ENCODE measurements at places on chromosomes 13 and 19. TPM values are rescaled to one million over a fixed set of nuclear protein-coding genes. Genes with fewer than 3 reads are reported as not detected.

- H3K36me3 ChIP-seq = no peaks in the 10 kb centered on the region
- H3K4me1 ChIP-seq = no peaks in the 10 kb centered on the region
- H3K27ac ChIP-seq = no peak overlapping the region
Observed at GRCh38 chr19:47022541-47023447, 3.2 kb downstream of the NPAS1 start.

DNA sequence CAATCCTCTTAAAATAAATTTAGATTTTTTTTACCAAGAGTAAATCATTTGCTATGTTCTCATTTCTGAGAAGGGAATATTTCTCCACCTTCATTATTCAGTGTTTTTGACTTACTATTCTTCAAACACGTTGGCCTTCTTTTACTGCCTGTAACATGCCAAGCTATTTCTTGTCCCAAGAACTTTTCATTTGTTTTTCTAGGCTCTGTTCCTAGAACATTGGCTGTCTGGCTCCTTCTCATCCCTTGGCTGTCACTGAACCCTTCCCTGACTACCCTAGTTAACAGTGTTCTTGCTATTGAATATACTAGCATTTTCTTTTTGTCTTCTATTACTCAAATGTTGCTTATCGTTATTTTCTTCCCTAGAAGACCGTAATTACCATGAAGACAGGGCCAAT lies 248.1 kb downstream of the ITGBL1 start:
- no peak overlapping the region for H3K27ac ChIP-seq
- no peak for DNase-seq
- H3K4me3 ChIP-seq = no peak overlapping the region

DNA sequence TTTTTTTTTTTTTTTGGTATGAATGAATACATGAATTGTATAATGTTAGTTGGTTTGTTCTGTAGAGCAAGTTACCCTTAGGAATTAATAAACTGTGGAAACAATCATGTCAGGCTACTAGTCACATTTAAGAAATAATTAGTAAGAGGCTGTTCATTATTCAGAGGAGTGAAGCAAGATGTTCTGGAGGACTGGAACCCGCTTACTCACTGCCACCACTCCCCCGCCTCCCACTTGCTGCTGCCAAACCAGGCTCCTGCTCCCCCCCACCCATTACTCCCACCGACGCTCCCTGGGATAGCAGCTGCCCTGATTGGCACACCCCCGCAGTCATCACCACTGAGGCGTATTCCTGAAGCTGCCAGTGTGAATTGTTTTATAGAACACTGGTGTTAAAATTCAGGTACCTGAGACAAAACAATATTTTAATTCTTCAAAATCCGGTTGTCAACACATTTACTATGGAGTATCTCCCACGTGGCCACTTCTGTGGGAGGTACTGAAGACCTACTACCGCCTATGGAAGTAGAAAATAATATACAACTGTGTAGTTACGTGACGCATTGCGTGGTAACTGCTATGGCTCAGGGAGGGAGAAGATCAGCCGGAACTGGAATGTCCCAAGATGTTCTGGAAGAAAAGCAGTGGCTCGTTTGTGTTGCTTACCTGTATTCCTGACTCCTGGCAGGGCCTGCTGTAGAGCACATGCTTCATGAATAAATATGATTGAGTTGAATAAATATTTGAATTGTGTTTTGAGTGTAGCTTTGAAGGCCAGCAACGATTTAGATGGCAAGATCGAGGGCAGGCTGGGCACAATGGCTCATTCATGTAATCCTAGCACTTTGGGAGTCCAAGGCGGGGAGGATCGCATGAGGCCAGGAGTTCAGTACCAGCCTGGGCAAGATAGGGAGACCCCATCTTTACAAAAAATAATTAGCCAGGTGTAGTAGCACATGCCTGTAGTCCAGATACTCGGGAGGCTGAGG lies 1.7 kb downstream of the DPY19L3 start:
- DNase-seq = peak; percentile 53
- H3K4me1 ChIP-seq = peaks cover 5% of the 10 kb centered on the region
- no peak overlapping the region for H3K27ac ChIP-seq
- peaks cover 4% of the 10 kb centered on the region for H3K27me3 ChIP-seq
- H3K4me3 ChIP-seq = peak overlapping the region; percentile 92

ZNF611 gene
- 136 TPM for total RNA-seq

RGL3 gene
- 130 TPM for total RNA-seq

- H3K4me3 ChIP-seq = peak overlapping the region; percentile 82
- DNase-seq = no peak
- no peaks in the 10 kb centered on the region for H3K27me3 ChIP-seq
- H3K36me3 ChIP-seq = peaks cover 16% of the 10 kb centered on the region
- no peak overlapping the region for H3K27ac ChIP-seq
- H3K4me1 ChIP-seq = no peaks in the 10 kb centered on the region
Observed at GRCh38 chr13:30466841-30467252, 1.1 kb upstream of the HMGB1 start.

LRRC63 gene
- total RNA-seq = not detected

DNA sequence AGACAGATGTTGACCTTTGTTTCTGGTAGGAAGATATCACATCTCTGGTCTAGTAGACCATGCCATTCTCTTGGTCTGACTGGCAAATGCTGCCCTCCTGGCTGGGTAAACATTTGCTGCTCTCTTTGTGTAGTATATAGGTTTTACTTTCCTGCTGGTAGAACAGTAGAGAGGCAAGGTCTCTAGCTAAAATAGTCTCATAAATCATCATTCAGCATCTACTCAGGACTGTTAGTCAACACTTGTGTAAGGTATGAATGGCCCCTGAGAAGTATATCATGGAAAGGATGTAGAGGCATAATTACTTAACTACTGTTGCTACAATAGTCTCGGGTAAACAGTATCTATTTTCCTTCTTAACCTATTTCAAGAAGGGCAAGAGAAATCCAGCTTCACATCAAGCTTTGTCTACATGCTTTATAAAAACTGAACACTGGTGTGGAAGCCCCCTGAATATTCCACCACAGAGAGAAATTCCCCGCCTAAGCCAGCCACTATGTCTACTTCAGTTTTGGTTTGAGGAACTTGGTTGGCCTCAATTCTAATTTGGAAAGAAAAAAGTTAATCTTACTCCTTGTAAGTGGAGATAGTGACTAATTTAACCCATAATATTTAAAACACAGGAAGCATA lies 18.4 kb upstream of the MYCBP2 start:
- no peak overlapping the region for H3K4me3 ChIP-seq
- no peaks in the 10 kb centered on the region for H3K36me3 ChIP-seq
- H3K27ac ChIP-seq = no peak overlapping the region
- no peaks in the 10 kb centered on the region for H3K4me1 ChIP-seq
- DNase-seq = no peak

GAS6 gene
- 38.6 TPM for total RNA-seq

GRCh38 chr13:40105231-40105630 lies 449.8 kb downstream of the COG6 start:
- H3K4me1 ChIP-seq = no peaks in the 10 kb centered on the region
- no peak overlapping the region for H3K4me3 ChIP-seq
- H3K36me3 ChIP-seq = no peaks in the 10 kb centered on the region
- no peak overlapping the region for H3K27ac ChIP-seq
- DNase-seq = no peak

GRCh38 chr13:44276061-44276460 lies 97.6 kb upstream of the SERP2 start:
- H3K36me3 ChIP-seq = no peaks in the 10 kb centered on the region
- DNase-seq = peak; percentile 55
- H3K4me3 ChIP-seq = no peak overlapping the region

NFIX gene
- 0.40 TPM for total RNA-seq

ATXN8OS gene
- total RNA-seq = not detected

IGFLR1 gene
- total RNA-seq = 4.2 TPM

CEACAM7 gene
- total RNA-seq = not detected

GRCh38 chr19:13150187-13150930 lies at the start of the genes IER2 and STX10:
IER2 (plus strand) TSS chr19:13150411; CDS start chr19:13153187, 2,776 bp downstream.
STX10 (minus strand) TSS chr19:13150375; CDS start chr19:13150173, 202 bp downstream.
- peak within 1 kb of the TSS; percentile 99 for H3K4me3 ChIP-seq
- H3K36me3 ChIP-seq = no peaks in the 10 kb centered on the region
- DNase-seq = peak; percentile 97
- no peaks in the 10 kb centered on the region for H3K4me1 ChIP-seq
- H3K27me3 ChIP-seq = no peaks in the 10 kb centered on the region
- peak within 1 kb of the TSS; percentile 80 for H3K27ac ChIP-seq

OR7D2 gene
- total RNA-seq = 0.41 TPM

- H3K27ac ChIP-seq = no peak overlapping the region
- no peak for DNase-seq
- H3K4me3 ChIP-seq = no peak overlapping the region
- H3K36me3 ChIP-seq = peaks cover 66% of the 10 kb centered on the region
- H3K27me3 ChIP-seq = no peaks in the 10 kb centered on the region
Observed at GRCh38 chr19:38699647-38700349, 44.5 kb downstream of the CAPN12 start.

DNA sequence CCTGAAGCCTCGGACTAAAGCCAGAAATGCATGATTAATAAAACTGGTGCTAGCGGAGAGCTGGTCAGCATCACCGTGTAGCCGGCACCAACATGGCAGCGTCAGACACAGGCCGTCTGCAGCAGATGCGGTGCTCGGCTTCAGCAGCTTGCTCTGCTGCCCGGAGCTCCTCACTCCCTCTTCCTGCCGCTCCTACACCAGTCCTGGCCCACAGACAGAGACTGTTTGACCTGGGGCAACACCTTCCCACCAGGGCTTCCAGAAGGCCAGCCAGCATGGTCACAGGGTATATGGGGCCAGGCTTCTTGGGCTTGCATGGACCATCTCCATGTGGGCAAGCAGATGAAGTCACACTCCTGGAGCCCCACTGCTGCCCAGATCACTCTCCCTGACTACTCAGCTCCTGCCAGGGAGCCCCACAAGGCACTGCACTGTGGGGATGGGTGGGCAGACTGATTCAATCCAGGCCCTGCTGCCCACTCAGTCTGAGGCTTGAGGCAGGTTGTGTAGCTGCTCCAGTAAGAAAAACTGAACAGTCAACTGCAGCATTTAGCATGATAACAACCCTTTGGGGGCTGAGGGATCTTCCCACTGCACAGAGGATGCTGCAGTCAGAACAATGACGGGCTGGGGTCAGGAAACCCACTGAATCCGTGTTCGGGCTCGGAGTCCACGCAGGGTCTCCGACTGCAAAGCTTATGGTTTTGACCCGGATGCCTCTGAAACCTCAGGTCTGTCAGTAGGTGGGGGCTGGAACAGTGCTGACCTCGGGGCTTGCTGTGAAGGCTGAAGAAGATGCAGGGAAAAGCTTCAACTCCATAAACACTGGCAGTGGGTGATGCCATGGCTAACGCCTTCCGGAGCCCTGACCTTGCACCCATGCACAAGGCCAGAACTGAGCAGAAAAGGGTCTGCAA lies 45.6 kb downstream of the CEBPG start:
- H3K36me3 ChIP-seq = no peaks in the 10 kb centered on the region
- no peak overlapping the region for H3K4me3 ChIP-seq
- no peak for DNase-seq
- no peaks in the 10 kb centered on the region for H3K4me1 ChIP-seq
- H3K27me3 ChIP-seq = no peaks in the 10 kb centered on the region
- H3K27ac ChIP-seq = no peak overlapping the region

GRCh38 chr13:20181188-20181587 lies 11.6 kb downstream of the GJB2 start:
- no peak overlapping the region for H3K4me3 ChIP-seq
- H3K4me1 ChIP-seq = no peaks in the 10 kb centered on the region
- no peaks in the 10 kb centered on the region for H3K36me3 ChIP-seq
- H3K27me3 ChIP-seq = peaks cover 6% of the 10 kb centered on the region
- peak; percentile 26 for DNase-seq

ERICH4 gene
- not detected for total RNA-seq

GRCh38 chr13:110443622-110444225 lies 117.8 kb downstream of the RAB20 start:
- peaks cover 92% of the 10 kb centered on the region for H3K36me3 ChIP-seq
- H3K27ac ChIP-seq = peak overlapping the region; percentile 39
- no peaks in the 10 kb centered on the region for H3K4me1 ChIP-seq
- no peak overlapping the region for H3K4me3 ChIP-seq
- no peaks in the 10 kb centered on the region for H3K27me3 ChIP-seq

GRCh38 chr13:26300140-26300539 lies 46.2 kb downstream of the CDK8 start:
- H3K27me3 ChIP-seq = no peaks in the 10 kb centered on the region
- H3K27ac ChIP-seq = no peak overlapping the region
- no peaks in the 10 kb centered on the region for H3K36me3 ChIP-seq
- no peak for DNase-seq
- H3K4me3 ChIP-seq = no peak overlapping the region
- H3K4me1 ChIP-seq = peaks cover 6% of the 10 kb centered on the region

DNA sequence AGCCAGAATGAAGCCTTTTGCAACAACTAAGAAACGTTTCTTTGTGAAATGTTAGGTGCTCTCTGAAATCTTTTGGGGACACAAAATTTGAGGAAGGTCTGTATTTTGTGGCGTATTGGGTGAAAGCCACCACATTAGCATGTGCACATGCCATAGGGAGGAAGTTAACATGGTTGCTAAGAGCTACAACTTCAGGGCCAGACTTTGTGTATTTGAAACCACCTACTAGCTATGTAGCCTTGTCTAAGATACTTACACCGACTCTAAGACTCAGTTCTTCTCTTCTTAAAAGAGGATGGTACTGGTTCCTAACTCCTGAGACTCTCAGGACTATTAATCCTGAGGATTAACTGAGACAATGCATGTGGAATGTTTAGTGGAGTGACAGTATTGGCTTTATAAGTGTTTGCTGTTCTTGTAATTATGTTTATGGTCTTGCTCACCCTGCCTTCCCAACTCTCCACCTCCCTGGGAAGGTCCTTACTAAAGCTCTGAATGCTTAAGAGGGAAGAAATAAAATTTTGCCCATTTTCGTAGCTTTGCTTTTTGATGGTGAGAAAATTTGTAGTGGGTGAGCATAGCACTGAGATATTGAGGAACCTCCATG lies 15.5 kb downstream of the SERP2 start:
- no peaks in the 10 kb centered on the region for H3K27me3 ChIP-seq
- no peak overlapping the region for H3K27ac ChIP-seq
- no peaks in the 10 kb centered on the region for H3K36me3 ChIP-seq
- DNase-seq = no peak

GRCh38 chr13:27868641-27869435 lies 51.0 kb upstream of the PDX1 start:
- H3K36me3 ChIP-seq = no peaks in the 10 kb centered on the region
- no peaks in the 10 kb centered on the region for H3K4me1 ChIP-seq
- H3K4me3 ChIP-seq = no peak overlapping the region
- no peak for DNase-seq
- H3K27me3 ChIP-seq = peaks cover 56% of the 10 kb centered on the region

FFAR2 gene
- not detected for total RNA-seq

RRAS gene
- total RNA-seq = 7.3 TPM

DNA sequence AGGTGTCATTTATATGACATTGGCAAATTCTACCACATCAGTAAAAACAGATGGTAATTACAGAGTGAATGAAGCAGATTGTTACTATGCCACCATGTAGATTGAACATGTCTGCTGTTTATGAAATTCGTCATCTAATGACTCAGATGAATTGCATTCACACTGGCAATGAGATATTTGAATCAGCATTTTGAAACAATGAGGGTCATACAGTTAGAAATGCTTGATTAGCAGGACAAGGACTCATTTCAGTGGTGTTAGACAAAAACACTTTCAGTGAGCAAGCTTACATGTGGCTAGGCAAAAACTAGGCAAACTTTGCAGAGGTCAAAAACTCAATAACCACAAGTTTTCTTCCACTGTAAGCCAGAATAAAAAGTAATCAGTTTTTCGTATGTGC lies 1165.0 kb downstream of the SLITRK1 start:
- no peak overlapping the region for H3K27ac ChIP-seq
- H3K27me3 ChIP-seq = no peaks in the 10 kb centered on the region
- H3K4me1 ChIP-seq = no peaks in the 10 kb centered on the region
- H3K36me3 ChIP-seq = no peaks in the 10 kb centered on the region
